ENCODE measurements at places on chromosomes 12 and 14.

GRCh38 chr12:58104351-58104755 lies 163.0 kb downstream of the ATP23 start:
- DNase-seq: no peak

- no peak for DNase-seq
Observed at GRCh38 chr12:47965581-47965980, 2.2 kb downstream of the TMEM106C start.

- no peak for DNase-seq
Observed at GRCh38 chr12:52078276-52078675, 1.2 kb upstream of the SMIM41 start.

GRCh38 chr12:32115404-32116104 lies 8.9 kb downstream of the BICD1 start:
- DNase-seq: peak; percentile 68

DNA sequence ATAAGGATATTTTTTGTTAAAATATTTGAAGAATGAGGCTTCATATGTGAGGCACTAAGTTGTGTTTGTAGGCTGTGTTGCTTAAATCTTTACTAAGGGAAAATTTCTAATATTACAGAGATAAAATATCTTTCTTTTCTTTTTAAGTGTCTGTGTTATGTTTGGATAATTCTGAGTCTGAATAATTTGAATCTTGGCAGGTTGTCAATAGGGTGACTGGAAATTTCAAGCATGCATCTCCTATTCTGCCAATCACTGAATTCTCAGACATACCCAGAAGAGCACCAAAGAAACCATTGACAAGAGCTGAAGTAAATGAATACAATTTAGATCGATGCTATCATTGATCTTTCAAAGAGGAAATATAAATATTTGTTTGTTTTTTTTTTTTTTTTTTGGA lies 29.4 kb downstream of the TMPO start:
- DNase-seq: no peak

- no peak for DNase-seq
Observed at GRCh38 chr14:21780429-21781084, 106.9 kb upstream of the OR4E1 start.

GRCh38 chr14:24710403-24711112 lies 76.6 kb upstream of the GZMB start:
- peak; percentile 41 for DNase-seq

DNA sequence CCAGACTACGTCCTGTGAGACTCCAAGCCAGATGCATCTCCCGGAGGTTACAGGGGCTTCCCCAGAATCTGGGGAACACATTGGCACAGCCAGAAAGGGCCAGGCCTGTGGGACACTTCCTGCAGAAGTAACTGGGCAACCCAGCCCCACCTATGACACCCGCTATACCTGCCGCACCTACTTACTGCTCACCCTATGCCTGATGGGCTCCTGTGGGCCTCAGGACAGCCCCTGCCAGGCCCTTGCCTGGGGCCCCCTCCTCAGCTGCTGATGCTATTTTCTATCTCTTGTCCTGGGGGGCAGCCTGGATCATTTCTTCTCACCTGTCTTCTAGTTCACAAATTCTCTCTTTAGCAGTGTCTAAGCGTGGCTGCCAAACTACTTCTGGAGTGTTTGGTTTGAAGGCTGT lies 28.7 kb downstream of the JAG2 start:
- DNase-seq: no peak

DNA sequence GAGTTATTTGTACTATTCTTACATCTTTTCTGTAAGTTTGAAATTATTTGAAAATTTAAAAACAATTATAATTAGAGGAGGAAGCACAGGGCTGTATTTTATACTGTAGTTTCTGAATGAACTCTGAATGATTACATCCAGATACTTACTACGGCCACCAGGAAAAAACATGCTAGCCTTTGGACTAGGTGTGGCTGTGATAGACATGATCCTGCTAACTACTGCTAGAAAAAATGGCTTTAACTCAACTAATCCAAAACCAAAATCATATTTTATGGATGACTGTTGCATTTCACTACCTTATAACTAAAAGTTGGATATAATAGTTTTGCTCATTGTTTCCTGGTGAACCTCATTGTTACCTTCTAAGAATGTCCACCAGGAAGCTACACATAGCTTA lies 15.1 kb upstream of the SLC25A3 start:
- no peak for DNase-seq

- peak; percentile 87 for DNase-seq
Observed at GRCh38 chr12:2783936-2784600, 10.7 kb upstream of the FKBP4 start.

DNA sequence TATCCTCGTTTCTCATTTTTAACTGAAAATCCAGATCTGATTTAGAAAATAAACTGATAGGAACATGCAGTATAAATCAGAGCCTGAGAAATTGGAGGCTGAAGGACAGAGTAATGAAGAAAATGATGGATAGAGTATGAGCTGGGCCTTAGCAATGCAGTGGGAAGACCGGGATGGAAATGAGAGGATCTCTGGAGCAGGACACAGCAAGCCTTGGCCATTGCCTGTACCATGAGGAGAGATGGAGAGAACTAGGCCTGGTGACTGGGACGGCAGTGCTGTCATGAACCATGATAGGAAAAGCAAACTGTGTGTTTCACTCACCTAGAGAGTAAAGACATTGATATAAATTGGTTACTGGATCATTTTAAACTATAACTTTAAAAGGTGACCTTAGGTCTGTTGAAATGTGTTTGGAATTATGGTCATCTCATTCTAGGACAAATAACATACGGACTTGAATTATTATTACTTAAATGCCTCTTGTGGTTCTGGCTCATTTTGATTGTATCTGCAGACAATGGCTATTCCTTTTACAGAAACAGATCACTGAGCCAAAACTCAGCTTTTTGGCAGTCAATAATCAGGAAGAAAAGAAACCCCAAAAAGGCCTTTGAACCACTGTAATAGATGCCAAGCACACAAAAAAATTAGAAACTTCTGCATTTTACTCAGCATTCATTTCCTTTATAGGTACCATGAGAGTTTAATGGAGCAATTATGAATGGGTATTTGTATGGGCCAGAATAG lies 251.9 kb upstream of the PRKD1 start:
- DNase-seq: no peak

DNA sequence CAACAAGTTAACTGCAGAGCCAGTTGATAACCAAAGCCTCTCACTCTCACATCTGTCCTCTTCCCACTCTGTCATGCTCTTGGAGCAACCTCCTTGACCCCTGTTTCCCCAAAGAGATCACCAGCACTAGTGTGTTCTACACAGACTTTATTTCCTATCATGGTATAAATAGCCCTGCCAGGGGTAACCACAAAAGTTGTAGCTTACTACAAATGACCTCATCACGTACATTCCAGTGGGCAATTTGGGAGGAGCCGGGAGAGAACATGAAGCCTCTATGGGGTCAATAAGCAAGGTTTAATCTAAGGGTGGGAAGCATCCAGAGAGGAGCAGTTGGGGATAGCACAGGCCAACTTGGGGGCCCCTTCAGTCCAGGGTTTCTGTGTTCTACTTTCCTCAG lies 186.5 kb downstream of the KCNA5 start:
- no peak for DNase-seq

- no peak for DNase-seq
Observed at GRCh38 chr14:68865542-68865941, 72.7 kb upstream of the ZFP36L1 start.

GRCh38 chr12:103908877-103909276 lies 21.3 kb upstream of the HSP90B1 start:
- DNase-seq: no peak

Data from left ventricle myocardium superior (tissue), 1 donor.